ENCODE measurements at places on chromosomes 16 and 17. TPM values are rescaled to one million over a fixed set of nuclear protein-coding genes. Genes with fewer than 3 reads are reported as not detected.
A peak's percentile ranks its signal among the peaks of the same experiment; 100 is the strongest.

DNA sequence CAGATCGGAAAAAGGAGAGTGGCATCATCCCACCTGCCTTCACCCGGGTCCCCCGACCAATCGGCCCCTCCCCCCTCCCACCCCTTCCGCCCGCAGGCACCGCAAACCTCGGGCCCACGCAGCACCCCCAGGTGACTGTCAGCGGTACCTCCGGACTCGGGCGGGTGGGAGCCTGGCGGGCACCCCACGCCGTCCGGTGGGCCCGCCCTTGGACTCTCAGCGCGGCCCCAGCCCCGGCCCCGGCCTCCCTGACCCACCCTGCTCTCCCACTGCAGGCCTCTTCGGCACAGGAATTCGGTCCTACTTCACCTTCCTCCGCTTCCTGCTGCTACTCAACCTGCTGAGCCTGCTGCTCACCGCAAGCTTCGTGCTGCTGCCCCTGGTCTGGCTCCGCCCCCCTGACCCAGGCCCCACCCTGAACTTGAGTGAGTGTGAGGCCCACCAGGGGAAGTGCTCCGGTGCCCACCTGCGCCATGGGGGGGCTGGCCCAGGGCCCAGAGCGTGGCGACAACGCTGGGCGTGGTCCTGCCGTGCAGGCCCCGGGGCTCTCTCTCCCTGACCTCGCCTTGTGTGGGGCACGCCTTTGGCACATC, 1.6 kb downstream of the TMC8 start:
- DNase-seq: peak; percentile 65

DNA sequence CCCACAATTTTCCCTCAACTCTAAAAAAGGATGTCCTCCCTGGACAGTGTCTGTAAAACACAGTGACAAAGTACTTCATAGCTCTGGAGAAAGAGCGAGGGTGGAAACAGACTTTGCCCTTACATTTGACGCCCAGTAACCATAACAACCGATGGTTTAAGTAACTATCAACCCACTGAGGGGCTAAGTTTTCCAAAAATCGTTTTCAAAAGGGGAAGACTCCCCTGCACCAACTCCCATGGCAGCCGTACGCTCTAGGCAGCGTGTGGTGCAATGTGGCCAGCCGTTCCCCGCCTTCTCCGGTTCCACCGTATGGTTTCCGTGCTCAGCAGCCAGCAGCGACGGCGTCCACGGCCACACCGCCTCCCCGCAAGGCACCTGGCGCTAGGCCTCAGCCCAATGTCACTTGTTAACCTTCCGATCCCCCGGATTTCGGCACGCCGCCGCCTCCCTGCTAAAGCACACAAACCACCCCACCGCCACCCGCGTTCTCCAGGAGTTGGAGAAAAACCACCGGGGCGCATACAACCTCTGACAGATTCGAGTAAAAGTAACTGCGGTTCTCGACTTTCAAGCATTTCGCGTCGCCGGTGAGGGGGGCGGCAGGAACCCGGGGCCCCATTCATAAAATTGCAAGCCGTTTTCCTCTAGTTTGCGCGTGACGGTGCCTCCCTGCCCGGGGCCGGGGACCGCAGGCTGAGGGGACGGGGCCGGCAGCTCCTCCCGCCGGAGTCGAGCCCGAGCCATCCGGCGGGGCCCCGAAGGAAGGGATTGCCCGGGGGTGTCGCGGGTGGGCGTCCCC, 661 bp downstream of the TEX2 start:
- peak; percentile 76 for DNase-seq

GRCh38 chr16:2963723-2964474, at the start of gene KREMEN2:
TSS of gene KREMEN2 (plus strand) at chr16:2964275. CDS start at chr16:2964521, 246 bp downstream.
- no peak for DNase-seq

MYO19 gene
- 107 TPM for total RNA-seq

GPRC5B gene
- 0.55 TPM for total RNA-seq

RPL38 gene
- total RNA-seq: 1,916 TPM

- no peak for DNase-seq
Observed at GRCh38 chr17:6365200-6365943, 69.5 kb downstream of the AIPL1 start.

HBA1 gene
- total RNA-seq: not detected

HGS gene
- total RNA-seq: 109 TPM

DNA sequence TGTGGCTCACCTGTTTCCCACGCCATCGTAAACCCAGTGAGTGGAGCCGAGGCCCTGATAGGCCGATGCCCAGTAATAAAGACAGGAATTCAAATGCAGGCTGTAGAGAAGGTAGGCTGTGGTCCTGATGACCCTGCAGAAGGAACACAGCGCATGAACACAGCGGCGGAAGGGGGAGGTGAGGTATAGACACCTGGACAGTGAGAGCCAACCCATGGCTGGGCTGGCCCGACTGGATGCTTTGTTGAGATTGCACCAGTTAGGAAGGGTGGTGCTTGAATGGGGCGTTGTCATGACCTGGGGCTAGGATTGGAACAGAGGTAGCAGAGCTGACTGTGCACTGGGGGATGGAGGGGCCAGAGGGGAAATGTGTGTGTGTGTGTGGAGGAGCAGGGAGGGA, 59.2 kb downstream of the CNGB1 start:
- no peak for DNase-seq
